ENCODE measurements at places on chromosomes 16 and 17.

DNA sequence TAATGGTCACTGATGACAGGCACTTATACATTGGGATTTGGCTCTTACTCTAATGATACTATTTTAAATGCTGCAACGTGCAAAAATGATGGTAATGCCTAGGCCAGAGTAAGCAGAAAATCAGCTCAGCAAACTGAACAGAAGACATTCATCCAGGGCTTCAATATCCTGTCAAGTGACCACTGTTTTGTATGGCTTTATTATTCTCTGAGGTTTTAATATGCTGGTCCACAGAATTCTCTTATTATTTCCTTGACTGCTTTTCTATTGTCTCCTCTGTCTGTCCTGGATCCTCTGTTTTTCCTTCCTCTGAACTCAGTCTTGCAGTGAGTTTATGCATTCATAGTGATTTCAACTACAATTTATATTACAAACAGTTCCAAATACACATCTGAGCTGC is 90.8 kb upstream of the PMFBP1 start:
- no peak for DNase-seq

- DNase-seq = no peak
Observed at GRCh38 chr17:60393840-60394723, 2.1 kb upstream of the USP32 start.

DNA sequence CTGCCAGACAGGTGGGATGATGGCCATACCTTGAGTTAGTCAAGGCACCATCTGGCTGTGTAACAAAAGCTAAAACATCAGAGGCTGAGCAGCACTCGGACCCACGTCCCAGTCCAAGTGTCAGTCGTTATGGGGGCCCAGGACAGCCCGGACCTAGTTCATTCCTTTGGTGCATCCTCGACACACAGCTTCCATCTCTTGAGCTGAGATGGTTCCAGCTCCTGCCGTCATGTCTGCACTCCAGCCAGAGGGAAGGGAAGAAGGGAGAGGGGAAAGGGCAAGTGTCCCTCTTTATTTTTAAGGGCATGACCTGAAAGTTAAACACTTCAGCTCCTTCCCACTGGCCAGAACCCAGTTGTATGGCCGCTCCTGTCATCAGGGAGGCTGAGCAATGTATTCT is 218.0 kb downstream of the SEC14L1 start:
- DNase-seq = no peak

DNA sequence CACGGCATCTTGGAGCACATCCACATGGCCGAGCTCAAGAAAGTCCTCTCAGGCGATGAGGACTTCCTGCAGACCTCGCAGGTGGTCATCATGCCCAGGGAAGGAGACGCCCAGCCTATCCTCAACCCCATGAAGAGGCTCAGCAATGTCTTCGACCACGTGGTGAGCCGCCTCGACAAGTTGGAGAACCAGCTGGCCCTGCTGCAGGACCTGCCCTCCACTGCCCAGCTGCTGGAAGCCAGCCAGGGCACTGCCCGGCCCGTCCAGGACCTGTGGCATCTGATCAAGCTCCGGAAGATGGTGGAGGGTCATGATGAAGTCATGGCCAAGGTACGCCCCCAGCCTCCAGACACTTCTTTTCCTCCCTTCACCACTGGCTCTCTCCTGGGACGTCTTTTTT is 440 bp downstream of the C16orf96 start:
- DNase-seq = no peak

- DNase-seq = peak; percentile 40
Observed at GRCh38 chr16:54817432-54817831, 113.2 kb upstream of the IRX5 start.

- no peak for DNase-seq
Observed at GRCh38 chr17:79923974-79924638, 84.9 kb upstream of the CBX4 start.

- no peak for DNase-seq
Observed at GRCh38 chr17:63290784-63291183, 155.3 kb downstream of the CYB561 start.

- no peak for DNase-seq
Observed at GRCh38 chr16:12211870-12212690, 235.5 kb downstream of the SNX29 start.

DNA sequence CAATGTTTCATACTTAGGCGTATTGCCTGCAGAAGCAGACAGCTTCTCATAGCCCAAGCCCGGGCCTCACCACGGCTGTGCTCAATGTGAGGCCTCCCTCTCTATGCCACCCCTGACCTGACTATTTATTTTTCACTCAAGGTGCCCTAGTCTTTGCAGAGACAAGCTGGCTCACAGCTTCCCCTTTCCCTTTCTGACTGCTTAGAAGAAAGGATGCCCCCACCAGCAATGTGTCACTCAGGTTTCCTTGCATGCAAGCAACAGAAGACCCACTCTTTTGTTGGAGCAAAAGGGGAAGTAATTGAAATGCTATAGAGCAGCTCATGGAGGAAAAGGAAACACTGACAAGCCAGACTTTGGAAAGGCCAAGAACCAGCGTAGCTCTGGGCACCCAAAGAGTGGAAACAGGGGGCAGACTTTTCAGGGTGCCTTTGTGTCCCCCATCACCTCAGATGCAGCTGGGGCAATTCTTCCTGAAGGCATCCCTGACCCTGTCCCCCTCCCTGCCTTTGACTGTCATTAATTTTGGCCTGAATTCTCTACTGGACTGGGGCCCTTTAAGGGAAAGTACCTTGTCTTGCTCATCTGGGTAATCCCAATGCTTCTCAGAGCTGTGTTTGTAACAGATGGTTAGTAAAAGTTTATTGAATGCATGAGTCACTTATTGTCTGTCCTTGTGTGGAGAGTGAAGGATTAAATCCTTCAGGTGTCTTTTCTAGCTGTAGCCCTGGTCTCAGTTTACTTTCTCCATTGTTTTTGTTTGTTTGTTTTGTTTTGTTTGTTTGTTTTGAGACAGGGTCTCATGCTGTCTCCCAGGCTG is 17.8 kb downstream of the RGS9 start:
- peak; percentile 44 for DNase-seq

GRCh38 chr17:20184181-20184580 is 175.0 kb downstream of the SPECC1 start:
- DNase-seq = no peak

DNA sequence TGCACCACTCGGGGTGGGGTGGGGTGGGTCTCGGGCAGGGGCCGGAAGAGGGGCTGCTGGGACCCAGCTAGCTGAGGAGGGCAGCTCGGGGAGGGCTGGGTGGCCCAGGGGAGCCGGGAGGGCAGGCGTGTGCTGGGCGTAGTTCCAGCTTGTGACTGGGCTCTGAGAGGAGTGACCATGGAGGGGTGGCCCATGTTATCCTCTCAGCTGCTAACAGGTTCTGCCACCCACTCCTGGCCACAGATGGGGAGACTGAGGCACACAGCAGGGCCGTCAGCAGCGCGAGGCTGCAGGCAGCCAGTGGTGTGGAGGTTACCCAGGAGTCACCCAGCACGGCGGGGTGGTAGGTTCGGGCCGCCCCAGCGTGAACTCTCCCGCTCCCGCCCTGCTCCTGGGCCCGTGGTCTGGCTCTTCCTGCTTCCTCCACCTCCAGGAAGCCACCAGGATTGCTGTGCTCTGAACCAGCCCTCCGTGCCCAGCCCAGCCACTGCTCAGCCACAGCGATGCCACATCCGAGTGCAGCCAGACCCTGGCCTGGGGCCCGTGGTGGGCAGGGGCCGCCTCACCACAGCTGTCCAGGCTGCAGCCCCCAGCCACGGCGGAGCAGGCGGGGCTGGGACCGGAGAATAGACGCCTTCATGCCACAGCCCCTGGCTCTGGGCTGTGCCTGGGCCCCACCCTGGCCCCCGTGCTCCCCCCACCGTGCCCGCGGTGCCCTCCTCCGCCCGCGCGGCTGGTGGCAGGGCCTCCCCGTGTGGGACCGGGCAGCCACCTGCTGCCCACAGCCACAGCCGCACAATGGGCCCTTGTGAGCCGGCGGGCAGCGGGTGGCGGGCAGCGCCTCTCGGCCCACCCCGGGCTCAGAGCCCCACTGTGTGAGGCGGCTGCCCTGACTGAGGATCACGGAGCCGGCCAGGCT is 26.3 kb upstream of the SSTR5 start:
- no peak for DNase-seq

DNA sequence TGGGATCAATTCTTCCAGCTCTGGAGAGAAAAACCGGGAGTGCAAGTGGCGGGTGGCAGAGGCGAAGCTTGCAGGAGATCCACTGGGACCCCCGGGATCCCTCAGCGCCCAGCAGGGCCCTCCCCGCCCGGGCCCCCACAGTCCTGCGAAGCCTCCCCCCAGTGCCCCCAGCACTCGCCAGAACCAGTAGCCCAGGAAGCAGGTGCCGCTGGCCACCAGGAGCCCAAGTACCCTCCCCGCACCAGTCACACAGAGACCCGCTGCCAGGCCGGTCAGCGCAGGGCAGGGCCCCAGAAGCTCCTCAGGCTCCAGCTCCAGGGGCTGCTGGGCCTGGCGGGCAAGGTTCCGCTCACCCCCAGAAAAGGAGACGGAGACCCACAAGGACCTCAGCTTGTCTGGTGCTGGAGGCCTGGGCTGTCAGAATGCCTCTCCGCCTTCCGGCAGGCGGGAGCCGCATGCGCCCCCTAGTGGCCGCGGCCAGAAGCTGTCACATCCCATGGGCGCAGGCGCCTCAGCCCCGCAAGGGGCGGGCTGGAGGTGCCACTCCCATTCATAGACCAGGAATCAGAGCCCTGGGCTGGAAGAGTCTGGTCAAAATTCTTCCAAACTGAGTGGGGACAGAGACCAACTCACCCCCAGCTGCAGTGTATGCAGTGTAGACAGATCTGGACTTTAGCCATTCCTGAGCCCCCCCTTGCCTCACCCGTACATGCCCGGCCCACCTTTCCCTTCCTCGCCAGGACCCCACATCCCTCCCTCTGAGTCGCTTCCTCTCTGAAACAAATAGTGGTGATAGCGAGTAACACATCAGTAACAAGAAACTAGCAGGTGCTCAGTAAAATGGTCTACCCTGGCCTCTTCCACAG is 1002.3 kb downstream of the KCNJ18 start:
- DNase-seq = no peak

DNA sequence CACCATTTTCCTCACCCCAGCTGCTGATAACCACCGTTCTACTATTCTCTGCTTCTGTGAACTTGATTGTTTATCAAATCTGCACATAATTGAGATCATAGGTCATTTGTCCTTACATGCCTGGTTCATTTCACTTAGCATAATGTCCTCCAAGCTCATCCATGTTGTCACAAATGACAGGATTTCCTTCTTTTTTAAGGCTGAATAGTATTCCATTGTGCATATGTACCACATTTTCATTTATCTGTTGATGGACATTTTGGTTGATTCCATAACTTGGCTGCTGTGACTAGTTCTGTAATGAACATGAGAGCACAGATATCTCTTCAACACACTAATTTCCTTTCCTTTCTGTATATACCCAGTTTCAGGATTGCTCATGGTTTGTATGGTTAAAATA is 225.3 kb upstream of the TBX2 start:
- no peak for DNase-seq

- no peak for DNase-seq
Observed at GRCh38 chr17:29744121-29744520, 121.4 kb upstream of the CORO6 start.

DNA sequence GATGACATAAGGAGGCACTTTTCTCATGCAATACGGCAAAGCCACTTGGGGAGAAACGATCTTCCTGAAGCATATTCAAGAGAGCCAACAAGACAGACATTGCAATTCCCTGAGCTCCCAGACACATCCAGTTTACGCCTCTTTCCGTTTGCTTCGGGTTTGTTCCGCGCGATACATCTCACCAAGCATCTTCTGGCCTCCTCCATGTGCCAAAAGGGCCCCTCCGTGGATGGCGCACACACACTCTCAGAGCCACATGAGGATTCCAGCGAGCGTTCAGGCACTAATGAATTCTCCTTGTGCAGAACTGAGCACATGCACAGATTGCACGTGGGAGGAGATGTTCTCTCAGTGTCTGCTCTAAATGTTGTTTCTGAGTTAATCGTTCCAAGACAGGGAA is 146.7 kb upstream of the SHISA6 start:
- no peak for DNase-seq

- no peak for DNase-seq
Observed at GRCh38 chr17:81082177-81083073, 47.5 kb downstream of the BAIAP2 start.

GRCh38 chr16:85515830-85516397 is 97.2 kb upstream of the GSE1 start:
- DNase-seq = no peak

DNA sequence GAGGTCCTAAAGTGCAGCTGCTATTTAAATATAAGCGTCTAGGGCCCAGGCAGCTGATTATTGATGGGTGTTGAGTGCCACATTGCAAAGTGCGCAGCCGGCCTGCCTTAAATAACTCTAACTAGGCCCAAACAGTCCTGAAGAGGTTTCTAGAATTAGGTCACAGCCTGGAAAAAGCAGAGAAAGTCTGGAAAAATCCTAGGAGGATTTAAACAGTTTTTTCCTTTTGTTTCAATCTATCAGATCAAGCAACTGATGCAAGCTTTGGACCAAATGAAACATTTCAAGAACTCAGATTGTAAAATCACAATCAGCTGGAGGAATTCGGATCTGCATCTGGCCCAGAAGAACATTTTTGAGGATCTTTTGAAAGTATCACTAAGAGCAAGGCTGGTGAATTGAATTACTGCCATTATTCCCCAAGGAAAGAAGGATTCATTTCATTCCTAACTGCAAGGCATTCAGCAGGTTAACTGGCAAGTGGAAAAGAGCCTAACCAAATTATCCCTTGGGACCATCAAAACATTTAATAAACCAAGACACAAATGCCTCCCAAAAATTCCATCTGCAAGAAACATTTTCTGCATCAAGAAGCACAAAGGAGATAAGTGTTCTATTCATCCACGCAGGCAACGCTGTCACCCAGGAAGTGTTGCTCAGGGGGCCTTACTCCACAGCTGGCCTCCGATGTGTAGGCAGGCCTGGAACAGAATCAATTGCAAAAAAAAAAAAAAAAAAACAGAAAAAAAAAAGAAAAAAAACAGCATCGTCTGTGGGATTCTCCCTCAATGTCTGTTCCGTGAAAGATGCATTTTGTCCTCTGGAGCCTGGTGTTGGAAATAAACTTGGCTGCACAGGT is 46.1 kb downstream of the IRX3 start:
- no peak for DNase-seq

DNA sequence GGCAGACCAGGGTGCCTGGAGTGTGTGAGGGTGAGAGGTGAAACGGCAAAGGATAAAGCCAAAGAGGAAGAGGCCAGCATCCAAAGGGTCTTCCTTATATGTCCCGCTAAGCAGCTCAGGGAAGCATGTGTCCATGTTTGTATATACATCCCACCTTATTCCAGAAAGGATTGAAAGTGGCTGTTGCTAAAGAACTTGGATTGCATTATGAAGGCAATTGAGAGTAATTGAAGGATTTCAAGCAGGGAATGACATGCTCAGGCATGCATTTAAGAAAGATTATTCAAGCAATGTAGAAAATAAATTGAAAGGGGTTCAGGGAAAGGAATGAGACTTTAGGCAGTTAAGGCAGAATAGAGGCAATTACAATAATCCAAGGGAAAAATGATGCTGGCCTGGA is 237.6 kb upstream of the SOX9 start:
- DNase-seq = no peak

All from RPMI7951 (cell line).